SK-N-SH treated with all-trans-retinoic acid at 6 μM for 48 hours (cell line): ENCODE measurements at places on chromosomes 6 and 20.
A peak's percentile ranks its signal among the peaks of the same experiment; 100 is the strongest.

- ATAC-seq, result no peak
Measured at GRCh38 chr6:71049198-71049770, 92.4 kb upstream of the B3GAT2 start.

DNA sequence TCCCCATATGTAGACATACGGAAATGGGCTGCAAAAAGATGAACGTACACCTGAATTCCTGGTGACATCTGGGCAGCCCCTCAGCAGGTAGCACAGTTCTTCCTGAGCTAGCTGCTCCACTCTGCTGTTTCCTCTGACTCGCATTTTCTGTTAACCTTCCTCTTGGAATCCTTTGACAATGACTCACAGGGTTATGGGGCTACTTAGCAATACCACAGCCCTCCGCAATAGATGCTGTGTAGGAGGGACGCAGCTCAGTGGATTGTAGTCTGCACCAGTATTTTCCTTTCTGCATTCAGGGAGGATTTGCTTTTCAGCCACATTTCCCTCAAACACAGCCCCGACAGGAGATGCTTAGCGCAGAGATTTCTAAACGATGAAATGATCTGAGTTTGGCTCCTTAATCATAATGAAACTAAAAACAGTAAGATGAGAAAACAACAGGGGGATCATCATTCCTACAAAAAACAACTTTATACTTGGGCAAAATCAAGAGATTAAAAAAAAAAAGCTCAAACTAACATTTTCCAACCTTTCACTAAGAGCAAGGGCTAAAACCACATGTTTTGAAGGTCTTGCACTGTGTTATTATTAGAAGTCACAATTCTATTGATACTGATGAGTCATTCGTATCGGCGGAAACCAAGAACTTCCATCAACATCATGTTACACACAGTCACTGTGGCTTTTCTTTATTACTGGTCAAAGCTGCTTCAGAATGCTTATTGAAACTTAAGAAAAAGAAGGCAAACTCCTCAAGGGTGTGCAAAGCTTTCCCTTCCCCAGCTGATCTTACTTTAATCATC, 12.2 kb downstream of the BACH2 start:
- ATAC-seq, result peak; percentile 97

- no peak for ATAC-seq
Measured at GRCh38 chr6:107434812-107435211, 24.6 kb downstream of the PDSS2 start.

DNA sequence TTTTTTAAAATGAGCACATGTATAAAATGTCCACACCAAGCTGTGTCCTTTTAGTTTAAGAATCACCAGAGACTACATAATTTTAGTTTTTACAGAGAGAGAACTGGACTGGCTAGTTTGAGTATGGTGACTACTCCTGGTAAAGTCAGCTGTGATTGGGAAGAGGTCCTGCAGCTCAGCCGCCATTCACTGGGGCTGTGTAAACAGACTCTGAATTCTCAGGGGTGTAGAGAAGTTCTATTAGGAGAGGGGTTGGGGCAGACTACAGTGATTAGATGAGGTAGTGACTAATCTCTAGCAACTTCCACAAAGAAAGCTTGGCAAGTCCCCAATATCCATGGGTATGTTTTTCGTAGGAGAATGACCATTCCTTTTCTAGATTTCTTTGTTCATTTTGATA, 341.2 kb upstream of the MAP3K7 start:
- no peak for ATAC-seq

DNA sequence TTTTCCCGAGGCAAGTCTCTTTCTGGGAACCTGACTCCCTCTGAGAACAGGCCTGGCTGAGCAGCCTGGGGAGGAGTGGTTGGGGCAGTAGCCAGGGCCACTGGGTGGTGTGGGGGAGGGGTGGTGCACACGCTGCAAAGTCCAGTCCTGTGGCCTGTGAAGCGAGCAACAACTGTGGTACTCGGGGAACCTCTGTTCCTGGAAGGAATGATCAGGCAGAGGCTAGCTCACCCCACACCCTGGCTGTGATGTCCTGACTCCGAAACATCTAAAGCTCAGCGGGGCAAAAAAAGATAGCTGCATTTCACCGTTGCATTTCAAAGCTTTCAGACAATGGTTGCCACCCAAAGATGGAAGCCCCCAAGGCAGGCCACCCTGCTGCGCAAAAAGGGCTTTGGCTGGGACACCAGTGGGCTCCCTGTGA, 25.5 kb downstream of the PCK1 start:
- ATAC-seq, result no peak

DNA sequence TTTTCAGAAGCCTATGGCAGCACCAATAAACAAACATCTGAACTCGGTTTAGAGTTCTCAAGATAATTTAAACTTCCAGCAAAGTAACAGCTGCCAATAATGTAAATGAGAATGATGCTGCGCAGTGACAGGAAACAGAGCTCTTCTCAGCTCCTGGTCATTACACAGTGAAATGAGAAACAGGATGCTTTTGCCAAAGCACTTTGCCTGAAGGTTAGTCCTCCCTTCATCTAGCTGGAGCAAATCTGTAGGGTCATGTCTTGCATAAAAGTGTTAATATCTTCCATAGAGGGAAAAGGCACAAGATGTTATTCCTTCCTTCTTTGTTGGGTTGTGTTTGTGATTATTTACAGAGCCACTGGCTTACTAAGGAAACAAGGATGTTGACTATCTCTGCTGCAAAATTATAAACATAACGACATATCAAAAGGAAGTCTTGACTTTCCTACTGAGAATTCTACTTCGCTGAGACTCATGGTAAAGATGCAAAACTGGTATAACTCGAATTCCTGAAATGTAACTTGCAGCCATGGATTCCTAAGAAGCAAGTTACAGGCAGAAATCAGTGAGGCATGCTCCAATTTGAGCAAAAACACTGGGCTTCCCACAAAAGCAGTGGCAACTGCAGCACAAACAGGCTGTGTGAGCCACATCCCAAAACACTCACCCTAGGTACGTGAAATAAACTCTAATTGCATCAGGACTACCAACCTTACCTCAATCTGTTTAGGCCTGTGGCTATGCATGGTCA, 102.5 kb upstream of the BEND6 start:
- peak; percentile 54 for ATAC-seq

GRCh38 chr6:20365456-20365855, 36.2 kb upstream of the E2F3 start:
- no peak for ATAC-seq

GRCh38 chr6:7140631-7141378, 33.0 kb downstream of the RREB1 start:
- peak; percentile 98 for ATAC-seq
